ENCODE measurements at places on chromosomes 12 and 14.
A peak's percentile ranks its signal among the peaks of the same experiment; 100 is the strongest.

GRCh38 chr12:6905414-6906040 lies 905 bp downstream of the LRRC23 start:
- DNase-seq = no peak

GRCh38 chr12:12331244-12331771 lies 18.7 kb downstream of the MANSC1 start:
- no peak for DNase-seq

GRCh38 chr12:12721814-12722434 lies 4.8 kb downstream of the CDKN1B start:
- DNase-seq = no peak

DNA sequence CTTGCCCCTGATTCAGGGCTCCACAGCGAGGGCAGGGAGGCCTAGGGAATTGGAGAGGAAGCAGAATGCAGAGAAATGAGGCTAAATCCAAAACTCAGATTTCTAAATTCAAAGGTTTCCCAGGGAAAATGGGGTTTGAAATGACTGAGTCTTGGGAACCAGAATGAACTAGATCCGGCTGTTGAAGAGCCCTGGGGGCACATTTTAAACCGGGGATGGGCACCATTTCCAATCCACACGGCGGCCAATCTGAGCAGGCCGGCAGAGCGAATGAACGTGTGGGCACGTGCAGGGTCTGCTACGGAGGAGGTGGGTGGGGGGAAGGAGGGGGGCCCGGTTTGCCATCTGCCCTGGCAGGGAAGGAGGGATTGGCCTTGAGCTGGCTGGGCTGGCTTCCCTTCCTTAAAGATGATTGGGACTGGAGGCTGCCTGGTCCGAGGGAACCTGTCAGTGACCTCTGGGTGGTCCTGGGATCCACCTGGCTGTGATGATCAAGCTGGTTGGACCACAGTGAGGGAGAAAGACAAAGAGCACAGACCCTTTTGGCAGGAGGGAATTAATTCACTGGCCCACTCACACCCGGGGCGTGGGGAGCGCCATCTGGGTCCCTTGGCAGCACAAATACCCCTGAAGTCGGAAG lies 161.0 kb downstream of the RBM19 start:
- DNase-seq = no peak

DNA sequence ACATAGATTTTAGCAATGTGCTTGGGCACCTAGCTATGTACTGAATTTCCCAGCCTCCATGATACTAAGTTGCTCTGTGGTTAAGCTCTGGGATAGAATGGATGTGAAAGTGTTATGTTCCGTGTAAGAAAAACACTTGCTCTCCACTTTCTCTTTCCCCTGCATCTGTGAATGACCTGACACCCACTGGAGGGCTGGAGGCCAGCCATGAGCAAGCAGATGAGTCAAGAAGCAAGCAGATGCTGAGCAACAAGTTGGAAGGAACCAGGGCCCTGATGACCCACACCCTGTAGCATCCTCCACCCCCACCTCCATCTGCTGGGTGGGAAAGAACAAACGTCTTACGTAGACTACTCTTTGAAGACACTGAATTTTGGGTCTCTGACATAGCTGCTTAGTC lies 56.6 kb downstream of the EID3 start:
- DNase-seq = no peak

GRCh38 chr12:34119366-34119765 lies 97.1 kb downstream of the ALG10 start:
- no peak for DNase-seq

GRCh38 chr12:46342562-46343033 lies 30.0 kb downstream of the SLC38A2 start:
- peak; percentile 57 for DNase-seq

GRCh38 chr14:69657950-69658355 lies 46.6 kb downstream of the SUSD6 start:
- no peak for DNase-seq

DNA sequence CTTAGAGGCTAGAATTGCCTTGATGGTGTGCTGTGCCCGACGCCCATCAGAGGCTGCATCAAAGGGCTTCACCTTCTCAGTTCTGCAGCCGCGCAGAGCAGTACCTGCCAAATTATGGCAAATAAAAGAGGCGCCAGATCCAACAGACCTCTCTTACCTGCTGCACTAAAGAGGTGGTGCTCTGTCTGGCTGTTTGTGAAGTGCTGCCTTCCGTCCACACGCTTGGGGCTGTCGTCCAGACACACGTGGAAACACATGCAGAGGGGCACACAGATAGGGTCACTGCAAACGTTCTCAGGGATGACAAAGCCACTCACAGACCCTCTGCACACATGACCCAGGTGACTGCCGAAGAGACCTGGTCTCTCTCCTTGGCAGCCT lies 617.5 kb downstream of the VRK1 start:
- no peak for DNase-seq

DNA sequence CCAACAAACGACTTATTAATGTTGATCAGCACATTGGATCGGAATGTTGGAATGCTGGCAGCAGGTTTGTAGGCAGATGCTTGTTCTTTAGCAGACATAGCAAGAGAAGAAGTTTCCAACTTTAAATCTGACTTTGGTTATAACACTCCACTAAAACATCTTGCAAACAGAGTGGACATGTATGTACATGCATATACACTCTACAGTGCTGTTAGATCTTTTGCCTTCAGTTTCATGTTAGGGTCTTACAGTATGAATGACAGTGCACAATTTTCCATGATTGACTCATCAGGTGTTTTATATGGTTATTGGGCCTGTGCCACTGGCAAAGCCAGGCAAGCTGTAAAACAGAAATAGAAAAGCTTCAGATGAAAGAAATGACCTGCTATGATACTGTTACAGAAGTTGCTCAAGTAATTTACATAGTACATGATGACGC lies 14.3 kb upstream of the DHRS7 start:
- DNase-seq = no peak

GRCh38 chr12:130920723-130921381 lies 32.9 kb upstream of the ADGRD1 start:
- no peak for DNase-seq

DNA sequence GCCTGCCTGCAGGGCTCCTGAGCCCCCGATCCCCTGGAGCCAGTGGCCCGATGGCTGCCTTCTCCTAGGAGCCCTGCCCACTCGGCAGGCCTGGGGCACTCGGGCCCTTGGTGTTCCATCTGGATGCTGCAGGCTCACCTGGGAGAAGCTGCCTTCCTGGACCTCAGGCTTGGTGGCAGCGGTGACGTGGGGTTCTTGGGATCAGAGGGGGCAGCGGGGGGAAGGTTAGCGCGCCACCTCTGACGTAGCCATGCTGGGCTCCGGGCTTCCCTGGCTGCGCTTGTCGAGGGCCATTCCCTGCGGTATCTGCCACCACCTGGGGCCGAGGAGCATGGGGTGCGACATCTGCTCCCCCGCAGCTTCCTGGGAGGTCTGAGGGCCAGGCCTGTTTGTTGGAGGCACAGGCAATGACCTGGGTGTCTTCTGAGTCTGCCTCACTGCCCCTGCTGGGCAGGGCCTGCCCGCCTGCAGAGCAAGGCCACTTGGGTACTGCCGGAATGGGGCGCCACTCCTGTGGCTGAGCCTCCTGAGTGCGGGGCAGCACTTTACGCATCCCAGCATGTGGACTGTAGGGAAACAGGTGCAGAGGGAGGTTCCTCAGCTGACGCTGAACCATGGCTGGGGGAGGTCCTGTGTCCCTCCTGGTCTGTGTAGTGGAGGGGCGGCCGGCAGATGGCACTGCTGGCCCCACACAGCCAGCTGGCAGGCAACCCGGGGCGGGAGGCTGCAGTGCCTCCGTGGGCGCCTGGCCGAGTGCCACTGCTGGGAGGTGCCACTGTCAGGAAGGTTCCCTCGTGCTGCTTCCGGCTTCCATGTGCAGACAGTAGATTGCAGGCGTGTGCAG lies 20.3 kb downstream of the MTA1 start:
- DNase-seq = no peak

DNA sequence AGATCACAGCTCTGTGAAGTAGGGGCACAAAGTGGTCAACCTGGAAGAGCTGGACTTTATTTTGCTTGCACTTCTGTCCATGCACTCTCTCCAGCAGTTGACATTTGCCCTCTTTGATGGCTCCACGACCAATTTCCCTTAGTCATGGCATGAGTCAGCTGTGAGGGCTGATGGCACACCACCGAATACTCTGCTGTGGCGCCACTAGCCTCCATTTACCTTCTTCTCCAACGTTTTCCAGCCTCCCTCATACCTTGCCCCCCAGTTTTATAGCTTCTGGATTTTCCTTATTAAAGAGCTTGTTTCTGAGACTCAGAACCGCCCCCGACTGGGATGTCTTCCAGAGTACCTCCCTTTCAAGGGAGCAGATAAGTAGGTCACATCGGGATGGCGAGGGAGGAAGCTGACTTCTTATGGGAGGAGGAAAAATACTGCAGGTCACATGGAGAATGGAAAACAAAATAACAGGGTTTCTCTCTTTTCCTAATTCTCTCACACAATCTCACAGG lies 17.6 kb downstream of the NINJ2 start:
- DNase-seq = no peak

- DNase-seq = no peak
These were observed 29.5 kb upstream of the TMX1 start for GRCh38 chr14:51210594-51210993.

Data from NAMALWA (cell line).